ENCODE measurements at places on chromosomes 6 and 20. TPM values are rescaled to one million over a fixed set of nuclear protein-coding genes. Genes with fewer than 3 reads are reported as not detected.
A peak's percentile ranks its signal among the peaks of the same experiment; 100 is the strongest.

DNA sequence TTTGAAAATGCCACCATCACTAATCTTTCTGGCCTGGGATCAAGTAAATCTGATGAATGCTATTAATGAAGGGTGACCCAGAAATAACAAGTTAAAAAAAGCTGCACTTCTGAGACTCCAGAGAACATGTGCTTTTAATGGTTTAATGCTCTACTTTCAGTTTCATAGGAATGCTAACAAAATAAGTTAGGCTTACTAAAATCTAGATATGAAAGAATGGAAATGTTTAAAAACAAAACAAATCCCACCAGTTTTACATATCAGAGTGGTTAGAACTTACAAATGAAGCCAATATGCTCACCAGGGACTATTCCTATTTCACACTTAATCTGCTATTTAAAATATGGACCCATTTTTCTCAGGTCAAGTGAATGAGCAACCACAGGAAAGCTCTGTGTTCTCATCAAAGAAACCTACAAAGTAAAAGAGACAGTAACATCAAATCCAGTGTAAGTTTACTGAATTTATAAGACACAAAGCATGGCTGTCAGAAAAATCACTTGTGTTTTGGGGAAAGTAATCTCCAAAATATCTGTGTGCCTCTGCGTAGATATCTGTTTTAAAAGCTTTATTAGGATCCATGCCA, 40.3 kb downstream of the FYN start:
- DNase-seq: no peak

GRCh38 chr6:52180787-52181558, 5.2 kb upstream of the IL17A start:
- no peak for DNase-seq

GRCh38 chr6:45498591-45498990, 120.9 kb upstream of the SUPT3H start:
- no peak for DNase-seq

- no peak for DNase-seq
Measured at GRCh38 chr6:73017476-73017875, 207.8 kb downstream of the KHDC1L start.

FRMD1 gene
- 0.16 TPM for total RNA-seq

GRCh38 chr6:4606016-4606415, 170.2 kb upstream of the CDYL start:
- DNase-seq: no peak

GRCh38 chr6:142944124-142945048, 590 bp downstream of the HIVEP2 start:
- peak; percentile 85 for DNase-seq

PTCRA gene
- not detected for total RNA-seq

DNA sequence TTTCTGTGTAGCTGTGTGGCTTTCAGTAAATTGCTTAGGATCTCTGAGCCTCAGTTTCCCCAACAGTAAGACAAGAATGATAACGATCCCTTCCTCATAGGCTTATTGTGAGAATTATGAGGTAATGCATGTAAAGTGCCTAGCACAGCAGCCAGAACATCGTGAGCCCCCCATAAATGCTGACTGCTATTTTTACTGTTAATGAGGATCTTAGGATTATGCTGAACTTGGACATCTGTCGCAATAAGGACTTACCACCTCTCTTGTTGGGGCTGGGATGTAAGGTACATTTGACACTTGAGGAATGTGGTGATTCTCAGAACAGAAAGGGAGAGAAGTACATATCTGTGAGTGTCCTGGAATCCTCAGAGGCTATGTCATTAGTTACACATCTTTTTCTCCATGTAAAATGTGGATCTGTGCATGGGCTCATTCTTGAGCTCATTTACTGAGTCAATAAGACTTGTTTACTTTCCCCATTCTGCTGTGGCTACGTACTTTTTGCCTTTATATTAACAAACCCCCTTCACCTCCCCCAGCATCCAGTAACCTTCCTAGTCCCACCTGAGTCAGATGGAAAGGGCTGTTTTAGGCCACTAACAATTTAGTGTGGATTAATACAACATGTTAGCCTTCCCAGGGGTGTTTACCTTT, 64.4 kb upstream of the PLEKHG1 start:
- no peak for DNase-seq

EPHA7 gene
- total RNA-seq: 12.5 TPM

GRCh38 chr20:58722877-58723627, 30.5 kb downstream of the NPEPL1 start:
- DNase-seq: no peak

KIF6 gene
- 0.69 TPM for total RNA-seq

GRCh38 chr20:4052554-4052953, 37.2 kb upstream of the RNF24 start:
- DNase-seq: no peak

EPPIN gene
- total RNA-seq: not detected

- no peak for DNase-seq
Measured at GRCh38 chr6:90190752-90191395, 105.8 kb downstream of the BACH2 start.

CYP24A1 gene
- total RNA-seq: not detected

Data from left ventricle myocardium inferior (tissue), 1 donor.